ENCODE measurements at places on chromosomes 13 and 19.

- DNase-seq: no peak
These were observed 1362.0 kb downstream of the PCDH9 start for GRCh38 chr13:65868099-65868498.

- no peak for DNase-seq
These were observed 146.7 kb upstream of the KLF12 start for GRCh38 chr13:74280795-74281490.

DNA sequence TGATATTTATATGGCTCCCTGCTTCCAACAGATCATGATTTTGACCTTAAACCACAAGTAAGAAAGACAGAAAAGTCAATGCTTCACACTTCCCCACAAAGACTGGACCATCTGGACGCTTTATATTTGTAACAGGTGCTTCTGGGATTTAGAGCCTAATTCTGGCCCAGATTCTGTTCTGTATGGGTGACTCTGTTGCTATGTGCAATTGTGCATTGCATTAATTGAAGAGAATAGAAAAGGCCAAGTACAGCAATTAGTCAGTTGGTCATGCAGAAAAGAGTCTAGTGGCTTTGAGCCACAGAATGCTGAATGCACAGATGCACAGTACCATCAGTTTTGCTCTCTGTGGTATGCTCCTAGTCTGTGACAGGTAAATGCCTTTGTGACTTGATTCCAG, 657.4 kb upstream of the ATXN8OS start:
- no peak for DNase-seq

GRCh38 chr13:37029617-37030016, 29.0 kb downstream of the EXOSC8 start:
- no peak for DNase-seq

- no peak for DNase-seq
These were observed 112.6 kb upstream of the DACH1 start for GRCh38 chr13:71979616-71980015.

GRCh38 chr19:58059003-58059670, at the start of gene ZNF135:
TSS of gene ZNF135 (plus strand) at chr19:58059282. CDS start at chr19:58060003, 721 bp downstream.
- peak; percentile 6 for DNase-seq

GRCh38 chr13:32036757-32037156, 5.2 kb downstream of the FRY start:
- DNase-seq: no peak

DNA sequence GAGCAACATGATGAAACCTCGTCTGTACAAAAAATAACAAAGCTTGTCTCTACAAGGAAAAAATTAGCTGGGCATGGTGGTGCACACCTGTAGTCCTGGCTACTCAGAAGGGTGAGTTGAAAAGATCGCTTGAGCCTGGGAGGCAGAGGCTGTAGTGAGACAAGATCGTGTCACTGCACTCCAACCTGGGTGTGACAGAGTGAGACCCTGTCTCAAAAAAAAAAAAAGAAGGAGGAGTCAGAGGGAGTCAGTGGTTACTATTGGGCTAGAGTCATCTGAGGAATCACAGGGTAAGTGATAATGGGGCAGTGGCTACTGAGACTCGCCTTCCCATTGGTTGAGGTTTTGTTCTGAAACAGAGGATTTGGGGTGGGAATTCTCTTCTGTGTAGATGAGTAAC, 1.9 kb upstream of the GPI start:
- DNase-seq: no peak

DNA sequence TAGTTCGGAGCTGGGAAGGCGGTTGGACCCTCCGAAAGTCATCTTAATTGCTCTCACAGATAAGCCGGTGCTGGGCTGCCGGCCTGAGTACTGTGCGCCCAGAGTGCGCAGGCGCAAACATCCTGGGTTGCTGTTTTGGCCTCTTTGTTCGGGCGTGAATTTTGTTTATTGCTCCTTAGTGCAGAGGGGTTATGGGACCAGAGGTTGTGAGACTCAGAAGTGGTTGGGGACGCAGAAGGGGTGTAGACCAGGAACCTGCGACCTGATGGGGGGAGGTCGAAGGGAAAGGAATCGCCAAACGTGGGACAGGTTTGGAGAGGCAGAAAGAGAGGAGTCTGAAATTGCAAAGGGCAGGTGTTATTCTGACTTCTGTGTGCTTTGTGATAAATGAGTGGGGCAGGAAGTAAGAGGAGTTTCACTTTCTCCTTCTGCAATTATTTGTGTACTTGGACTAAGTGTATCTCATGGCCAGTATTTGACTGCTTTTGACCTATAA, 607 bp upstream of the ZNF566 start:
- peak; percentile 84 for DNase-seq

DNA sequence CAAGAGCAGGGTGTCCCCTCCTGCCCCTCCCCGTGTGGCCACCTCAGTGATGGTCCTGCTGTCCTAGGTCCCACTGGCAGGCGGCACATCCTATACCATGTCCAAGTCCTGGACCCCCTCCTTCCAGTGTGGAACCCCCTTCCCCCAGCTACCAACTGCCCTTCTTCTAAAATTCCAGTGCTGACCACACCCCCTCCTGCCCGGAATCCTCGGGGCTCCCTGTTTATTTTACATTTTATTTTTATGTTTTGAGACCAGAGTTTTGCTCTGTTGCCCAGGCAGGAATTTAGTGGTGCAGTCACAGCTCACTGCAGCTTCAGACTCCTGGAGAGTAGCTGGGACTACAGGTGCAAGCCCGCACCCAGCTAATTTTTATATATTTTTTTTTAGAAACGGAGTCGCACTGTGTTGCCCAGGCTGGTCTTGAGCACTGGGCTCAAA, 945 bp upstream of the CPAMD8 start:
- no peak for DNase-seq

DNA sequence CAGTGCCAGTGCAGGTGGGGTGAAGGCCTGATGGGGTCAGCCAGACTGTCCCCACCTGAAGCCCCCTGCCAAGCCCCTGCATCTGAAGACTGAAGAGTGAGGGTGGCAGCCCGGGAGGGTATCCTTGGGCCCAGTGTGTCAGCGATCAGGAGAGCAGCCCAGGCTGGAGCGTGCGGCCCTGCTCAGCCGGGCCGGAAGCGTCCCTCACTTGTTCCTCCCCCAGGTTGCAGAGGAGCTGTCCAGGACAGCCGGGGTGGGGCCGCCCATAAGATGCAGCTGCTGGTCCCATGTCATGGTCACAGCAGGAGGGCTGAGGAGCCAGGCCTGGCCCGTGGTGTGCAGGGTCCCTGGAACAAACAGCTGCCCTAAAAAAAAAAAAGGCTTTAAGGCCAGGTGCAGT, 55.4 kb downstream of the KDM4B start:
- DNase-seq: no peak

- no peak for DNase-seq
These were observed 38.0 kb downstream of the KCTD4 start for GRCh38 chr13:45162821-45163220.

- no peak for DNase-seq
These were observed 18.6 kb downstream of the LAIR2 start for GRCh38 chr19:54521022-54521859.

DNA sequence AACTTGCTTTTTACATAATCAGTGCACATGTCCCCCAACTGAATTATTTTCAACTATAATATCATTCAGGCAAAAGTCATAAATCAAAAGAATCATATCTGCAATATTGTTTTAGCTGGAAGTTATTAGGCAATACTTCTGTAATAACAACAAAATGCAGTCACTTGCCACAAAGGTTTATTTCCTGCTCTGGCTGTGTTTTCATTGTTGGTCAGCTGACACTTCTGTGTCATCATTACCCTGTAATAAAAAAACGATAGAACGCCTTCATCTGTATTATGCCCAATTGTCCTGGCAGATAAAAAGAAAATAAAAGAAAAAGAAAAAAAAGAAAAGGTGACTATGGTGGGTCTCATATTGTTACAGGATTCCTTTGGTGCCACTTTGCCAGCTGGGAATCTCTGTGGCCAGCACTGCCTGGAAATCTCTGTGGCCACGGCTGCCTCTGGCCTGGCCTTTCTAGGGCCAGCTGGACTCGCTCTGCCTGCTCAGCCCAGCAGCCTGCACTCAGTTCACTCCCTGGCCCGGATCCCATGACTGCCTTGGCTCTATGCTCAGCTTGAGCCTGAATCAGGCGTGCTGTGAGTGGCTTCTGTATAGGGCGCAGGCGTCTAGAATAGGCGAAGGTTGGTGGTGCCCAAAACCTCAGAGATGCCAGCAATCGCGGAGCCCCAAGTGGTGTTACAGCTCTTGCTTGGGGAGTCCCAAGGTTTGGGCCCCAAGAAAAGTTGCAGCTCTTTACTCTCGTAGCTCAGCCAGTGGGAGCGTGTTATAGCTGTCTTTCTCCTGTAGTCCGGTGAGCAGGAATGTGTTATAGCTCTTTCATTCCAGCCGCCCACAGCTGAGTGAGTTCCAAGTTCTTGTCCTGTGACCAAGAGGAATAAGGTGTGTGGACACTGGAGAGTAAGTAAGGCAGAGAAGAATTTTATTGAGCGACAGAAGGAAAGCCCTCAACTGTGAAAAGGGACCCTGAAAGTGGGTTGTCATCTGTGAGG, 1227.1 kb downstream of the SLITRK1 start:
- DNase-seq: no peak

All from CD8-positive, alpha-beta memory T cell (primary cell).